HCEC 1CT (cell line): ENCODE measurements at places on chromosomes 13 and 19.

DNA sequence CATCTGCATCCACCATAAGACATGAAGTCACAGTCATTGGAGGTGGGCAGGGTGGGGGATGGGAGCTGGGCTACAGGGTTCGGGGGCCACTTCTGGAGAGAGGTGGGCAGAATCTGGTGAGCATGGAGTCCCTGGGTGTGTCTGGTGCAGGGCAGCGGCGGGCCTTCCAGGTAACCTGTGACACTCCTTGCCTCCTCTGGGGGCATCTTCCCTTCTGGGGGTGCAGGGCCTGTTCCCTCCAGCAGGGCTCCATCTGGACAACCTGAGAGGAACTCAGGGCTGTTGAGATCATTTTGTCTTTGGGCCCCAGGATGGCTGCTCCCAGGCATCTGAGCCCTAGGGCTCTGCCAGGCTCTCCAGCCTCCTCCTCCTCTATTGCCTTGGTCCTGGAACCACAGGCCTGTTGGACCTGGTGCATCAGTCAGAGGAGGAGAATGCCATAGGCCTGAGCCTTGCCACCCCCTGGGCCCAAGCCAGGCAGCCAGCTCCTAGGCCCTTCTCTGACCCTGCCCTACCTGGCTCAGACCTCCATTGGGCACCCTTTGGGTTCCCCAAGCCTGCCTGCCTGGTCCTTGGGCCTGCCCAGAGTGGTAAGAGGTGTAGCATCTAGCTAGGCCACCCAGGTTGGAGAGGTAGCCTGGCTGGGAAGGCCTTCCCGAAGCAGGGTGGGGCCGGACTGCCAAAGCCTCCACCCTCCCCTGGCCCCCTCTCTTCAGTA is 13.4 kb downstream of the LYL1 start:
- no peak for DNase-seq

DNA sequence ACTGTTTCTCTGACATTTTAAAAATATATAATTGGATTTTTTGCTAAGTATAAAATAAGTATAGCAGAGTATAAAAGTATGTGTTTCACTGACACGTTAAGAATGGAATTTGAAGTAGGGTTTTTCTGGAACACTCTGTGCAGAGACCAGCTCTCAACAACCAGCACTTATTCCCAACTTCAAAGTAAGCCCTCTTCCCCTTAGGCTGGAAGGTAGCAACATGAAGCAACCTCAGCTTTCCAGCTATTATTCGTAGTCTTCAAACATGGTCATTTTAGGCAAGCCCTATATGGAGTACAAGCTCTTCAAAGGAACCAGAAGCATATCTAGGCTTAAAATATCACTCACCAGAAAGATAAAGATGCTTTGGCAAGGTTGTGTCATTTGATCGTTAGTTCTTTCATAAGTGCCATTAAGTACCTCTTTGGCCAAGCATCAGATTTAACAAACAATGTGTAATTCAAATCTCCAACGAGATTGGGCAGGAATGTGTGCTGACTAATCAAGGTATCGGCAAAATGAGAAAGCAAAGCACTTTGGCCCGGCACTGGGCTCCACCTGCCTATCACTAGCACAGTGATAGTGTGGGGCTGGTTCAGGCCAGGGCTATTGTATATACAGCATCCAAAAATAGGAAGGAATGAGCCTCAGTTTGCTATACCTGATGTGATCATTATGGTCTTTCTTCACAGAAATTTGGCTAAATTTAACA is 95.9 kb upstream of the FREM2 start:
- no peak for DNase-seq

DNA sequence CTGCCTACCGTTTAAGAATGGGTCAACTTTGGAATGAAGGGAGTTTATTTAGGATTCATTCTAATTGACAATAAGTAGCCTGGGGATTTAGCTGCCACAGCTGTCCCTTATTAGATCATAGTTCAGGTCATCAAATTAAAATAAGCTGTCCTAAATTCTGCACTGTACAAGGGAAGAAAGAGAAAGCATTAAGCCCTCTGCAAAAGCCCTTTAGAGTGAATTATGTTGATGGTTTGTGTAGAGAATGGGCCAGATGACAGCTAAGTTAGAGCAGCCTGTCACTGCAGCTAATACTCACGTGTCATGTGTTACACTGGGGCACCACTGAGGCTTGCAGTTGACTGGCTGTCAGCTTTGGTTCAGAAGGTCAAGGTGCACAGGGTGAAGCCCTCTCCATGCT is 737.1 kb upstream of the SLC10A2 start:
- no peak for DNase-seq

- peak; percentile 9 for DNase-seq
These were observed 1075.2 kb downstream of the PCDH9 start for GRCh38 chr13:66154976-66155375.
